Suprapubic skin (tissue), 4 donors: ENCODE measurements at places on chromosomes 4 and X.

GRCh38 chr4:81502564-81502963 is 30.9 kb upstream of the RASGEF1B start:
- no peaks in the 10 kb centered on the region for H3K36me3 ChIP-seq
- DNase-seq: no peak
- peaks cover 19% of the 10 kb centered on the region for H3K4me1 ChIP-seq
- H3K27me3 ChIP-seq: no peaks in the 10 kb centered on the region

- DNase-seq: no peak
- no peak overlapping the region for H3K4me3 ChIP-seq
- no peaks in the 10 kb centered on the region for H3K27me3 ChIP-seq
- H3K27ac ChIP-seq: no peak overlapping the region
- H3K36me3 ChIP-seq: no peaks in the 10 kb centered on the region
These were observed 207.7 kb upstream of the SLIT2 start for GRCh38 chr4:20043991-20044390.

GRCh38 chr4:41213625-41214135 is 662 bp downstream of the APBB2 start:
- DNase-seq: no peak
- H3K27ac ChIP-seq: peak overlapping the region; percentile 91
- H3K36me3 ChIP-seq: no peaks in the 10 kb centered on the region
- peaks cover 42% of the 10 kb centered on the region for H3K4me1 ChIP-seq
- H3K27me3 ChIP-seq: no peaks in the 10 kb centered on the region

- no peak overlapping the region for H3K27ac ChIP-seq
- no peaks in the 10 kb centered on the region for H3K36me3 ChIP-seq
- H3K4me1 ChIP-seq: no peaks in the 10 kb centered on the region
- H3K4me3 ChIP-seq: no peak overlapping the region
These were observed 103.1 kb downstream of the CHIC2 start for GRCh38 chr4:53961351-53961750.

DNA sequence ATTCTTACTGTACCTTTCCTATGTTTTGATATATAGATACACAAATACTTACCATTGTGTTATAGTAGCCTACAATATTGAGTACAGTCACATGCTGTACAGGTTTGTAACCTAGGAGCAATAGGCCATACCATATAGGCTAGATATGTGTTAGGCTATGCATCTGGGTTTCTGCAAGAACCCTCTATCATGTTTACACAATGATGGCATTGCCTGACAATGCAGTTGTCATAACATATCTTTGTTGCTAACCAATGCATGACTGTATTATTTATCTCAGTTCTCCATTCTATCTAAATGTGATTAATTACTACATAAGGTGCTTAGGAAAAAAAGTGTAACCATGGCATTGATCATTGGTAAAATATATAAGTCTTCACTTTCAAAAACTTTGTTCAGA is 10.0 kb upstream of the SPCS3 start:
- no peak for DNase-seq
- H3K27ac ChIP-seq: no peak overlapping the region
- H3K36me3 ChIP-seq: no peaks in the 10 kb centered on the region
- H3K4me3 ChIP-seq: no peak overlapping the region
- no peaks in the 10 kb centered on the region for H3K4me1 ChIP-seq

- no peaks in the 10 kb centered on the region for H3K36me3 ChIP-seq
- H3K27me3 ChIP-seq: no peaks in the 10 kb centered on the region
- DNase-seq: no peak
- H3K4me3 ChIP-seq: no peak overlapping the region
- H3K4me1 ChIP-seq: no peaks in the 10 kb centered on the region
- no peak overlapping the region for H3K27ac ChIP-seq
These were observed 10.6 kb downstream of the CDKL5 start for GRCh38 chrX:18436017-18436416.

DNA sequence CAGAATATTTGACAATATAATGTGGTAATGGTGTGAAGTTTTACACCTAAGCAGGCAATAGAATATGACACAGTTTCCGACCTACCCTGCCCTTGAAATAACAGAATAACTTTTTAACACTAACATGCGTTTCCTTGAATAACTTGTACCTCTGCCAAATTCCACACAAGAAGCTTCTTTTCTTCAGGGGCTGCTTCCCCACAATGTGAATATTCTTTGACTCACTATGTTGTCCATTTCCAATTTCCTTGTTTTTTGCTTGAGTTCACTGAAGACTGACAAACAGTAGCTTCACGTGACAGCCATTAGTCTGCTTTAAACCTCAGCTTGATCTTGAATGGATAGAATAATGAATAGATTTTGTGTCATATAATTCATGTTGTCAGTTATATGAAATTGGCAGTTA is 14.3 kb downstream of the SHROOM3 start:
- no peaks in the 10 kb centered on the region for H3K27me3 ChIP-seq
- H3K27ac ChIP-seq: no peak overlapping the region
- no peak for DNase-seq
- peaks cover 3% of the 10 kb centered on the region for H3K4me1 ChIP-seq
- no peaks in the 10 kb centered on the region for H3K36me3 ChIP-seq

GRCh38 chr4:88742561-88742960 is 44.9 kb upstream of the NAP1L5 start:
- DNase-seq: no peak
- H3K4me1 ChIP-seq: peaks cover 7% of the 10 kb centered on the region
- H3K27me3 ChIP-seq: no peaks in the 10 kb centered on the region
- H3K27ac ChIP-seq: no peak overlapping the region

DNA sequence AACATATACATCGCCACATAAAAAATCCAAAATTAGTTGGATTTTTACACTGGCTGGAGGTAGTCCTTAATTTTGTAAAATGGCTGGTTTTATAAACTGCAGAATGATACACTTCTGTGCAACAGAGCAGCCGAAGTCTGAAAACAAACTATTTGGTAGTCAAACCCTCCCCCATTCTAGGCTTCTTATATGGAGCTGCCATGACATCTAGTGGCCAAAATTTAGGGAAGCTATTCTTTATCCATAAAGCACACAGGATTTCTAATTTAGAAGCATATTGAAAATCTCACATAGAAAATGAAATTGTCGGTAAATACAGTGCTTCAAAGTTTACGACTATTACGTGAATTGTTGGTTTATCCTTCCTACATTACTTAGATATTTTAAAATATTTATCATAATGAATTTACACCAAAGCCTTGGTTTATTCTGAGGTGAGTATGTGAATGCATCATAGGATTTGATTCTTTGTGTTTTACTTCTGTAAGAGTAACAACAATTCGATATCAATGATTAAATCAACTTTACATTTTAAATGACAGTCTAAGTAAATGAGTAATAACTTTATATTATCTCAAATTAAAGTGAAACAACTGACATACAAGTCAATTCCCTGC is 113.4 kb upstream of the FAM241A start:
- H3K27ac ChIP-seq: no peak overlapping the region
- no peak overlapping the region for H3K4me3 ChIP-seq
- H3K27me3 ChIP-seq: peaks cover 17% of the 10 kb centered on the region
- no peaks in the 10 kb centered on the region for H3K4me1 ChIP-seq
- no peak for DNase-seq
- H3K36me3 ChIP-seq: no peaks in the 10 kb centered on the region

GRCh38 chr4:10753856-10754402 is 69.4 kb upstream of the CLNK start:
- no peak overlapping the region for H3K27ac ChIP-seq
- H3K4me3 ChIP-seq: no peak overlapping the region
- H3K4me1 ChIP-seq: no peaks in the 10 kb centered on the region
- no peaks in the 10 kb centered on the region for H3K36me3 ChIP-seq
- no peak for DNase-seq
- H3K27me3 ChIP-seq: no peaks in the 10 kb centered on the region

DNA sequence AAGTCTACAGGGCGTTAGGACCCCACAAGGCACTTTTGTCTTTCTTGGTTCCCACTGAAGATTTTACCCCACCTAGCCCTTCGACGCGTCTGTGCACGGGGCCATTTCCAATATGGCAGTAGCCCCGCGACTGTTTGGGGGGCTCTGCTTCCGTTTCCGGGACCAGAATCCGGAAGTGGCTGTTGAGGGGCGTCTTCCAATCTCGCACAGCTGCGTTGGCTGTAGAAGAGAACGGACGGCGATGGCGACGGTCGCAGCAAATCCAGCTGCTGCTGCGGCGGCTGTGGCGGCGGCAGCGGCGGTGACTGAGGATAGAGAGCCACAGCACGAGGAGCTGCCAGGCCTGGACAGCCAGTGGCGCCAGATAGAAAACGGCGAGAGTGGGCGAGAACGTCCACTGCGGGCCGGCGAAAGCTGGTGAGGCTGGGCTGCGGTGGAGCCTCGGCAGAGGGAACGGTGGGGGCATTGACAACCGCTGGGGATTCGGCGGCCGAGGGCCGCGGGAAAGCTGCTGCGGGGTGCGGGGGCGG is at the start of gene USP11:
Gene USP11, plus strand, starts transcription at position 207 of the 530 bp plus-strand sequence. Its CDS starts 35 bp downstream, at position 242.
- no peaks in the 10 kb centered on the region for H3K27me3 ChIP-seq
- H3K36me3 ChIP-seq: peaks cover 14% of the 10 kb centered on the region
- peak within 1 kb of the TSS; percentile 58 for H3K4me3 ChIP-seq
- no peak for DNase-seq

DNA sequence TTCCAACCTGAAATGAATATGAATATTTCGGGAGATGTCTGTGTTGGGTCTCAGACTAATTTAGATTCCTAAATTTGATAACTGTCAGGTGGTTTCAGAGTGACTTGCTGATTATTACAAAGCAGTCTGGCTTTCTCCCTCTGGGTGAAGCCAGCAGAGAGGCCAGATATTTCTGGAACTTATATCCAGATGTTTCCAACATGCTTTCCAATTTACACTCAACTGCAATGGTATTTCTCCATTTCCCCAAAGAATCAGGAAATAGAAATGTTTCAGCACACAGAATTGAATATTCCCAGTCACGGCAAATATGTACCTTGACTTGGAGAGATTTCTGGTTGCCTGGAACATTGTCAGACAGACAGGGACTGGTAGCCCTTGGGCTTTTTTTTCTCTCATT is 48.5 kb upstream of the EGFL6 start:
- H3K4me1 ChIP-seq: no peaks in the 10 kb centered on the region
- H3K27me3 ChIP-seq: no peaks in the 10 kb centered on the region
- DNase-seq: no peak
- H3K36me3 ChIP-seq: no peaks in the 10 kb centered on the region
- no peak overlapping the region for H3K27ac ChIP-seq
- H3K4me3 ChIP-seq: no peak overlapping the region

- no peak for DNase-seq
- H3K27me3 ChIP-seq: no peaks in the 10 kb centered on the region
- H3K36me3 ChIP-seq: no peaks in the 10 kb centered on the region
- H3K4me1 ChIP-seq: no peaks in the 10 kb centered on the region
- H3K27ac ChIP-seq: no peak overlapping the region
These were observed 236.1 kb downstream of the SPRY1 start for GRCh38 chr4:123632693-123633030.
